ENCODE measurements at places on chromosomes 5 and 9. TPM values are rescaled to one million over a fixed set of nuclear protein-coding genes. Genes with fewer than 3 reads are reported as not detected.

DNA sequence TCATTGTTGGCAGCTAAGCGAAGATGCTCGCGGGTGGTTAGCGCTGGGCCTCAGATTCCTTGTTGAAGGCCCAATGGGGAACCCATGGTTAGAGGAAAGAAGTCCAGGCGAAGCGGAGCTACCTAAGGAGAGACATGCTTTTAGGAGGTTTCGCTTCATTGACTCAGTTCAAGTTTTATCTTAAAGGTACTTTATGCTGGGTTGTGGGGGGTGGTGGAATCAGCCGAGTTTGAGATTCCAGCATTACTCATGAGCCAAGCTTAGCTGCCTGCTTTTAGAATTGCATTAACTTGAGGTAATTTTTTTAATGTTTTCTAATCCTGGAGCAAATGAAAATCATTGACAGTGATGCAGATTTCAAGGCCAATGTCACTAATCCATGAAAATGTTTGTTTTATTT, 16.1 kb downstream of the MEGF10 start:
- H3K27ac ChIP-seq = no peak overlapping the region
- peaks cover 12% of the 10 kb centered on the region for H3K27me3 ChIP-seq
- H3K4me1 ChIP-seq = no peaks in the 10 kb centered on the region
- H3K4me3 ChIP-seq = no peak overlapping the region
- DNase-seq = no peak
- no peaks in the 10 kb centered on the region for H3K36me3 ChIP-seq

DNA sequence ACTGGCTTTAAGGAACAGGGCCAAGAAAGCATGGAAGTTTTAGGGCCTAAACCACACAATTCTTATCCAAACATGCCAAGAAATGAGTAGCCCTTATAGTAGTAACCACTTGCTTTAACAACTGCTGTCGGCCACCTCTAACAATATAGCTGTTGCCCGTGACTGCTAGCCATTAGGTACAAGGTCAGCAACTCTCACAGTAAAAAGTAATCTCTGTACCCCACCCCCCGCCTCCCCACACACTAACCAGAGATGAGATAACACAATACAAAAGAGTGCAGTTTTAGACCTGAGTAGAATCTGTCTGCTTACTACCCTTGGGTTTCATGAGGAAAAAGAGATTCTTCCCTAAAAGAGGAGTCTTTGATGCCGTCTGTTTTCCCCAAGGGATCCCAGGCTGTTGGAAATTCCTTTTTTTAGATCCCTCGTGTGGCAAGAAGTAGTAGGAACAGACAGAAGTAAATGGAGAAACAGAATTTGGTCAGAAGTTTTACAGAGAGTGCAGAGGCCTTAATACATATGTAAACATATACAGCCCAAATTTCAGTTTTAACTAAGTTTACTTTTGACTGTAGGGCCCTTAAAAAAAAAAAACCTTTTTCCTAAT, 94.3 kb downstream of the WDR41 start:
- H3K36me3 ChIP-seq = no peaks in the 10 kb centered on the region
- H3K27me3 ChIP-seq = peaks cover 4% of the 10 kb centered on the region
- no peak for DNase-seq
- no peak overlapping the region for H3K27ac ChIP-seq
- H3K4me3 ChIP-seq = no peak overlapping the region

DNA sequence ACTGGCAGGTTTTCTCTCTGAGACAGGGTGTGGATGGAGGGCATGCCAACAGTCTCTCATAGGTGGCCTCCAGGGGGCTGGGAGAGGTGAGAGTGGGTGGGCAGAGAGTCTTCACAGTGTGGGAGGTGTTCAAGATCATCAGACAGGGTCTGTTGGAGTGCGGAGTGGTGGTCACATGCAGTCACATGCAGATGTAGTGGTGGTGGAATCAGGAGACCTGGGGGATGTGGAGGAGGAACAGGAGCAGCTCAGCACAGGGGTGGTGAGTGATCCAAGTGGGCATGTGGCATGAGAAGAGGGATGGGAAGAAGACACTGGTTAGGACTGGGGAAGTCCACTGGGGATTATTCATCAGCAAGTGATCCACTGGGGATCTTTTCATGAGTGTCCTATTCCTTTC, 5.8 kb downstream of the GM2A start:
- H3K4me1 ChIP-seq = peaks cover 34% of the 10 kb centered on the region
- H3K4me3 ChIP-seq = no peak overlapping the region
- no peak overlapping the region for H3K27ac ChIP-seq
- no peak for DNase-seq
- peaks cover 2% of the 10 kb centered on the region for H3K36me3 ChIP-seq

- H3K27me3 ChIP-seq = peaks cover 7% of the 10 kb centered on the region
- H3K36me3 ChIP-seq = peaks cover 27% of the 10 kb centered on the region
- H3K4me3 ChIP-seq = peak overlapping the region; percentile 21
- peak; percentile 94 for DNase-seq
Observed at GRCh38 chr9:93091453-93092081, 4.5 kb upstream of the CARD19 start.

DNA sequence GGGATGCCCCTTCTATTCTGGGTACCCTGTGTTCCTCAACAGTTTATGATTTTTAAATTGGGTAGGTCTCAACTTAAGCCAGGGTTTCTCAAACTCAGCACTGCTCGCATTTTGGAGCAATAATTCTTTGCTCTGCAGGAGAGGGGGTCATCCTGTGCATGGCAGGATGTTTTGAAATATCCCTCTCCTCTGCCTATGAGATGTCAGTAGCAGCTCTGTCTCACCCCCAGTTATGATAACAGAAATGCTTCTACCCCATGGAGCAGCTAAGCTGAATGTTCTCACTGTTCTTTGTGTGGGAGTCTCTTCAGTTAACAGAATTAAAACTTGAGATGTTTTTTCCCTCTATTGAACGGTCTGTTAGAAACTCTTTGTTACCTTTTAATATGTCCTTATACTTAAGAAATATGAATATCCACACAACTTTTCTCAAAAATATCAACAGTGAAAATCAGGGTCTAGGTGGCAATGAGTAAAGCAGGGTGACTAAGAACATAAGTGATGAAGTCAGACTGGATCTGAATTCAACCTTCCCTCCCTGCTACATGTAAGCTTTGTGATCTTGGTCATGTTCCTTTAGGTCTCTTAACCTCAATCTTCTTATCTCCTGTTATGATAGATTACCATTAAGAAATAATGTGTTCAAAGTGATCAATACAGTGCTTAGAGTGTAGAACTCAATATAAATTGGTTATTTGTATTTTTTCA, 89.0 kb downstream of the CAMK4 start:
- H3K36me3 ChIP-seq = no peaks in the 10 kb centered on the region
- no peaks in the 10 kb centered on the region for H3K4me1 ChIP-seq
- H3K27ac ChIP-seq = no peak overlapping the region
- no peaks in the 10 kb centered on the region for H3K27me3 ChIP-seq

DNA sequence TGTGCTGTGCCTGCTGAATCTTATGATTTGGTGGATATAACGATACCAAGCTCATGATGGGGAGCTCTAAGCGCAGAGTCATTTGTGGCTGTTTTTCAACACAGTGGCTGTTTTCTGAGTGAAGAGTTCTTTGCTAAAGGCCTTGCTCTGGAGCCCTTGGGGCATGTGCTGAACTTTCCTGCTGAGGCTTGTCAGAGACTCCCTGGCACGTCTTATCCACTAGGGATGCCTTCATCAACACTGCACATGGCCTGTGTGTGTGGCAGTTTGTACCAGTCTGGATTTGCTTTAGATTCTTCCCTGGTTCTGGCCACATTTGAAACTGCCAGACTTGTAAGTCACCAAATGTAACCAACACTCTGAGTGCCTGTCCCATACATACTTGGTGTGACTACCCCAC, 188.2 kb downstream of the DMRT2 start:
- H3K4me1 ChIP-seq = peaks cover 5% of the 10 kb centered on the region
- H3K4me3 ChIP-seq = no peak overlapping the region
- no peak overlapping the region for H3K27ac ChIP-seq
- DNase-seq = no peak
- no peaks in the 10 kb centered on the region for H3K27me3 ChIP-seq

GRCh38 chr5:155211764-155212163, 198.2 kb downstream of the KIF4B start:
- H3K27me3 ChIP-seq = no peaks in the 10 kb centered on the region
- H3K36me3 ChIP-seq = no peaks in the 10 kb centered on the region
- H3K4me3 ChIP-seq = no peak overlapping the region

- H3K27ac ChIP-seq = no peak overlapping the region
- H3K27me3 ChIP-seq = peaks cover 7% of the 10 kb centered on the region
- no peaks in the 10 kb centered on the region for H3K36me3 ChIP-seq
- no peak for DNase-seq
Observed at GRCh38 chr5:128196791-128197190, 113.2 kb downstream of the SLC12A2 start.

GRCh38 chr9:76598981-76599380, 140.0 kb downstream of the GCNT1 start:
- no peak for DNase-seq
- peaks cover 2% of the 10 kb centered on the region for H3K27me3 ChIP-seq

DNA sequence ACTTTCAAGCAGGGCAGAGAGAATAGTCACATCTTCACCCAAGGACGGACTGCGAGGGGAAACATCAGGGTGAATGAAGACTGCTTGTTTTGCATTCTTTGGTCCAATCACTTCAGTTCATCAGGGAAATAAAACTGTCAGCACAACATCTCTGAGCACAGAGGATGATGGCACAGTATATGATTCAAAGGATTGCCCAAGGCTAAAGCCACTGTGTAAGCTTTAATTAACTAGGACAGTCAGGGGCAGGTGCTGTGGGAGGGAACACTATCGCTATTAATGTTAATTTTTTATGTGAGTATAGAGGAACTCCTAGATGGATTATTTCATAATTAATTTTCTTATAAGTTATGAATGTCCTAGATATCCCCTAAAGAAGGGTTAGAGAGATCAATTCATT, 112.1 kb downstream of the BASP1 start:
- no peak overlapping the region for H3K4me3 ChIP-seq
- H3K27ac ChIP-seq = no peak overlapping the region
- no peak for DNase-seq
- no peaks in the 10 kb centered on the region for H3K36me3 ChIP-seq
- no peaks in the 10 kb centered on the region for H3K4me1 ChIP-seq
- H3K27me3 ChIP-seq = peaks cover 5% of the 10 kb centered on the region

DNA sequence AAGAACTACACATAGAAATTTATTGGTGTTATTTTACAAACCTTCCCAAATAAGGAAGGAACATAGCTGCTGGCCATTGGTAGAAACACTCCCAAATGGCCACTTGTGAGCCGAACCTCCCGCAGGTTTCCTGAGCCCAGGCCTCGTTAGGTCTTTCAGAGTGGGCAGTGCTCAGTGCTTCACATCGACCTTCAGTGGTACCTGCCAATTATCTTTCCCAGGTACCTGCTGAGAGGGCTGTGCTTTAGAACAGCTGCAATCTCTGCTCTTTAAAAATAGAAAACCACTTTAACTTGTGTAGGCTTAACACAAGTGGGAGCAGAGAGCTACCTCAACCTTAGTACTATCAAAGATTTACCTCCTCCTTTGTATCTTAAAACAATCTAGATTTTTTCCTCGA, 334.1 kb downstream of the RFX3 start:
- DNase-seq = no peak
- H3K27ac ChIP-seq = no peak overlapping the region
- peaks cover 2% of the 10 kb centered on the region for H3K27me3 ChIP-seq
- H3K4me1 ChIP-seq = no peaks in the 10 kb centered on the region

DNA sequence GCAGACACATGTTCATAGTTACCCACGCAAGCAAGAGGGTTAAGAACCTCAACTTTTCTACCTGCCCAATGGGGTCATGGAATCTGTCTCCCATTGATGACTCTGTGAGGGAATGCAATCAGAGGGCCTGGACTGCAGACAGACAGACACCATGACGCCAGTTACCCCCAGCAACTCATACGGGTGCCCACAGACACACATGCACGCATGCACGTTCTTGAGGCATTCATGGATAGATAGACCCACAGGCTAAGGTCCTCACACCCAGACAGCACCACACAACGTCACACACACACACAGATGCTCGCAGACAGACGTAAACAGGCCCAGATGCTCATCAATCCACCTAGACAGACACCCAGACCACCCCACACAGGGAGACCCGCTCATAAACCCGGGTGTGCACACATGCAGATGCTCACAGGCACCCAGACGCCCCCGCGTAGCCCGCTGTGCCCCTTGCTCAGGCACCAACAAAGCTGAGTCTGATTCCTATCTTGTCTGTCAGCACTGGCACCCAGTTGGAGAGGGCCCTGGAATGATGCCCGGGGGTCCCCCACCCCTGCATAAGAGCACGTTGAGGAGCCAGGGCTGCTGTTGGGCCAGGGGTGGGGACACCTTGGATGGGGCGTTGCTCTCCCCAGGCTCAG, 23.6 kb downstream of the LHX2 start:
- DNase-seq = no peak
- H3K27ac ChIP-seq = no peak overlapping the region
- peaks cover 37% of the 10 kb centered on the region for H3K27me3 ChIP-seq
- no peaks in the 10 kb centered on the region for H3K36me3 ChIP-seq

DNA sequence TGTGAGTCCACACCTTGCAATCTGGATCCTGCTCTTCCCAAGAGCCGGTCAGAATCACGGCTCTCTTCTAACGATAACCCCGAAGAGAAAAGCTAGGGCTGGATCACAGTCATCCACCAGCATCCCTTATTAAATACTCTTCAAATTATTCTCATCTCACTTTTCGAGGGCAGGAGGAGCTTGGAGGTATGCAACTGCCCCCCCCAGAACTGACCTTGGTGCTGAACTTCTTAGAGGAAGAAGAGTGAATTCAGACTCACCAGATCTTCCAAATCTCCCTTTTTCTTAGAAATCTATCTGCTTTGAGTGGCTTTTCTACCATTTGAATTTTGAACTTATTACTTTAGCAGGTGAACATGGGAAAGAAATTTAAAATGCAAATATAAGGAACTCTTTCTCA, 75.7 kb downstream of the MED10 start:
- DNase-seq = no peak
- no peaks in the 10 kb centered on the region for H3K4me1 ChIP-seq
- no peaks in the 10 kb centered on the region for H3K27me3 ChIP-seq
- no peak overlapping the region for H3K27ac ChIP-seq

GRCh38 chr5:4674166-4674565, 466.0 kb upstream of the ADAMTS16 start:
- DNase-seq = no peak
- peaks cover 4% of the 10 kb centered on the region for H3K27me3 ChIP-seq
- peaks cover 5% of the 10 kb centered on the region for H3K36me3 ChIP-seq
- no peaks in the 10 kb centered on the region for H3K4me1 ChIP-seq

DNA sequence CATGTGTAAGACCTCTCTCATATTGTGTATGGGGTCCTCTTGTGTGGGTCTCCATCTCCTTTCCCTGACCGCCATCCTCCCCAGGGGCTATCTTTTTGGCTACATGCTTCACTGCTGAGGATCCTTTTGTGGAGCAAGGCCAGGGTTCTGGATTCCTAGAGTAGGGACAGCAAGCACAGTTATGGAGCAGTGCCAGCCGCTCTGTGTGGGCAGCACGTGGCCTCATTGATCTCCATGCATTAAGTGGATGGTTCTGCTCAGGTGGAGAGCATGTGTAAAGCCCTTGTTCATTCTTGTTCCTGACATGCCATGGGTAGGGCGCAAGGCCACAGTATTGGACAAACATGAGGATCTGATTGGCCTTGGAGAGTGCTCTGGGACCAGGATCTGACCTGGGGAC, 8.9 kb downstream of the PHF2 start:
- H3K4me3 ChIP-seq = no peak overlapping the region
- H3K27ac ChIP-seq = no peak overlapping the region
- H3K36me3 ChIP-seq = peaks cover 28% of the 10 kb centered on the region
- H3K4me1 ChIP-seq = peaks cover 32% of the 10 kb centered on the region
- no peaks in the 10 kb centered on the region for H3K27me3 ChIP-seq
- no peak for DNase-seq

Gene PROB1
- total RNA-seq = 2.5 TPM

Gene SPAAR
- total RNA-seq = 0.20 TPM

Gene JAKMIP2
- total RNA-seq = not detected

Gene LCN15
- total RNA-seq = not detected

Gene HACD4
- 3.0 TPM for total RNA-seq

Gene WDR38
- not detected for total RNA-seq

Gene AJM1
- 8.1 TPM for total RNA-seq

Gene TOR4A
- total RNA-seq = 61.6 TPM

Gene TMEFF1
- 2.0 TPM for total RNA-seq

Gene FCN2
- total RNA-seq = not detected
